ENCODE measurements at places on chromosomes 5 and 9. TPM values are rescaled to one million over a fixed set of nuclear protein-coding genes. Genes with fewer than 3 reads are reported as not detected.

The PRRX2 gene
- total RNA-seq: 1.2 TPM

The PCDHA4 gene
- 0.23 TPM for total RNA-seq

The COX7C gene
- total RNA-seq: 443 TPM

The LECT2 gene
- not detected for total RNA-seq

The MUSK gene
- not detected for total RNA-seq

The SCGB3A1 gene
- 0.85 TPM for total RNA-seq

The OR1Q1 gene
- not detected for total RNA-seq

The SOX30 gene
- 0.09 TPM for total RNA-seq

The BTNL8 gene
- total RNA-seq: 0.19 TPM

The SPATA31C1 gene
- total RNA-seq: not detected

The NRARP gene
- total RNA-seq: 82.2 TPM

The CTXN3 gene
- not detected for total RNA-seq

The MLLT3 gene
- 13.8 TPM for total RNA-seq

The PCDHA1 gene
- total RNA-seq: 0.17 TPM

The LCN15 gene
- 0.05 TPM for total RNA-seq

The IL3 gene
- total RNA-seq: not detected

The TMEFF1 gene
- 9.2 TPM for total RNA-seq

The TOR4A gene
- 29.8 TPM for total RNA-seq

The MORN5 gene
- total RNA-seq: not detected

The BNC2 gene
- 8.6 TPM for total RNA-seq

The ASTN2 gene
- 3.4 TPM for total RNA-seq

The FOXD4L4 gene
- 0.17 TPM for total RNA-seq

The NUTM2F gene
- total RNA-seq: not detected

The BHMT2 gene
- 5.4 TPM for total RNA-seq

The ROR2 gene
- total RNA-seq: not detected

The PFN3 gene
- total RNA-seq: not detected

The SLC46A2 gene
- not detected for total RNA-seq
